ENCODE measurements at places on chromosomes 2 and 18.

- DNase-seq: no peak
Measured at GRCh38 chr2:231707625-231707926, 749 bp upstream of the PTMA start.

GRCh38 chr2:220747736-220748135, 824.4 kb downstream of the EPHA4 start:
- DNase-seq: no peak

GRCh38 chr2:121949271-121949670, 193.8 kb downstream of the TSN start:
- no peak for DNase-seq

- no peak for DNase-seq
Measured at GRCh38 chr2:230668939-230669303, 43.7 kb upstream of the CAB39 start.

GRCh38 chr2:143514413-143514812, 385.2 kb downstream of the ARHGAP15 start:
- DNase-seq: no peak

DNA sequence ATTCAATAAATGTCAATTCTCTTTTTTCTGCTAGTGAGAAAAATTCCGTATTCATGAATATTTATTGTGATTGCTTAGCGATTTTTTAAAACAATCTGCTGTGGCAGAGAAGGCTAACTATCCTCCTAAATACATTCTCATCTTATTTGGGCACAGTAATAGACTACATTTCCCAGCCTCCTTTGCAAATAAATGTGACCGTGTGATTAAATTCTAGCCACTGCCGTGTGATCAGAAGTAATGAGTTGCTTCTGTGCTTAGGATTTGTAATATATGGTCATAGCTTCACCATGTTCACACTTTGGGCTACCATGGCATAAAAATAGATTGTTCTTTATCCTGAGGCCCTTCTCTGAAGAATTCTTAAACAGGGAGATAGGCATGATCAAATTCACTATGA, 179.6 kb downstream of the FAM124B start:
- DNase-seq: no peak

DNA sequence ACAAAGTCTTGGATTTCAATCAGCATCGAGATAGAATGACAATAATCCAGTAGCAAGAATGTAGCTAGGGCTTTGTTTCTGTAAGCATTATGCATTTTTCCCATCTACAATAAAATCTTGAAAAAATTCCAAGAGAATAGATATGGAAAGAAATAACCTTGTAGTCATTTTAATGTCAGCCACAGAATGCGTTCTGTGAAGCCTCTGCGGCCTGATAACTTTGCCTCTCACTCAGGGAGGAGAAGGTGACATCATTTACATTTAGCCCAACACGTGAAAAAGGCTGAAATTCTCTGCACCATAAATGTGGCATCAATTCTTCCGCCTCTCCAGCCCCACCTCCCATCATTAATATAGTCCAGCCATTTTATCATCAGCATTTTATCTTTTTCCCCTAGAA, 19.1 kb upstream of the DYNC1I2 start:
- no peak for DNase-seq

DNA sequence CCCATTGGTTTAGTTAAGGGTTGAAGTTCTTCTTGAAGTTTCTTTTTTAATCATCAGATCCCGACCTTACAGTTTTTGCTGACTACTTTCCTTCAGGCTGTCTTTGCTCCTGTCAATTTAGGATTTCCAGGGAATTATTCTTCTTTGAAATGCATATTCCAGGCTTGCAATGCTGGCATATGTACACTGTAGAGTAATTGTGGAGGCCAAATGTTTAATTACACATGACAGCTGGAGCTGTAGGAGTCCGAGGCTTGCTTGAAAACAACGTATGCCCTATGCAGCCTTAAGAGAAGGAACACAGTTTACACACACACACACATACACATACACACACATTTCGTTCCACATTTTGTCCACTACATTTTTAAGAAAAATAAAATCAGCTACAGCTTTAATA, 602.3 kb downstream of the TMEM182 start:
- no peak for DNase-seq

- no peak for DNase-seq
Measured at GRCh38 chr2:233409286-233409991, 55.1 kb downstream of the DGKD start.

- no peak for DNase-seq
Measured at GRCh38 chr2:189083106-189083505, 96.5 kb downstream of the COL5A2 start.

DNA sequence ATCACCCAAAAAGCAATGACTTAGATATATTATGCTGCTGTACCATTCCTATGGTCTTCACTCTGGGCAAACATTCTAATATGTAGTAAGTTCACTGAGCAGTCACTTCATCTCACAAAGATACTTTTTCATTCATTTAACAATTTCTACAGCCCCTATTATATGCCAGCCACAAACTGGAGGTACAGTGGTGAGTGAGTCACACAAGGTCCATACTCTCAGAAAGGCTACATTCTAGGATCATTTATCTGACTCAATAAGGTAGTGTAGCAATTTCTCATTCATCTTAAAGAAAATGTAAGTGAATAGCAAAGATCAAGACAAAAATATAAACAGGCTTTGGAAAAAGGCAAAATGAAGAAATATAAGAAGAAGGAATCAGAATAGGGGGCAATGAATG, 40.5 kb downstream of the NHEJ1 start:
- no peak for DNase-seq

- DNase-seq: no peak
Measured at GRCh38 chr2:50466685-50467084, 565.2 kb downstream of the NRXN1 start.

GRCh38 chr2:227152093-227152766, 11.8 kb downstream of the COL4A4 start:
- DNase-seq: no peak

GRCh38 chr2:144798034-144798433, 278.1 kb upstream of the ZEB2 start:
- DNase-seq: no peak

DNA sequence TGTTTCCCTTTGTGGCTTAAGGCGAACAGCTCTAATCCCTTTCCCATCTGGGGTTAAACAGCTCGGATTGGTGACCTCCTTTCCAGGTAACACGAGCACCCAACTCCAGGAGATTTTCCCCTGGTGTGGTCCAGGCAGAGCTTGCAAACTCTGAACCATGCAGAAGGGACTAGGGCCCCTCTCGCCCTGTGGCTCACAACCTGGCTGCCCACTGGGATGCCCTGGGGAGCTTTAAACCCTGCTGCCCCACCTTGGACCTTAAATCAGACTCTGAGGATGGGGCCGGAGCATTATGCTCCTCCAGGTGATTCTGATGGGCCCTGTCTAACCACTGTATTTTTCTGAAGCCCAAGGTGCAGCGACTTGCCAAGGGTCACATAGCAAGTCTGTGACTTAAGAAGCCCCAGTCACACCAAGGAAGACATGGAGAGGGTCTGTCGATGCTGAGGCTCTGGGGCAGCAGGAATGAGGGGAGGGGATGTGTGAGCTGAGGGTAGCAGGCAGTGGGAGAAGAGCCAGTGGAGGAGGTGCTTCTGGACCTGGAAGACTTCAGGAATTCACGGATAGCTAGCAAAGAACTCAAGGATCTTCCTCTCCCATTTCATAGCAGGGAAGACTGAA, 5.9 kb downstream of the ARID5A start:
- DNase-seq: no peak

Data from CD8-positive, alpha-beta T cell (primary cell).